ENCODE measurements at places on chromosomes 5 and 9.

GRCh38 chr5:73242735-73243134, 69.7 kb downstream of the TMEM174 start:
- DNase-seq, result no peak

- DNase-seq, result no peak
Observed at GRCh38 chr9:136791516-136792276, 552 bp downstream of the TMEM141 start.

- DNase-seq, result no peak
Observed at GRCh38 chr5:126208691-126209090, 214.5 kb upstream of the GRAMD2B start.

DNA sequence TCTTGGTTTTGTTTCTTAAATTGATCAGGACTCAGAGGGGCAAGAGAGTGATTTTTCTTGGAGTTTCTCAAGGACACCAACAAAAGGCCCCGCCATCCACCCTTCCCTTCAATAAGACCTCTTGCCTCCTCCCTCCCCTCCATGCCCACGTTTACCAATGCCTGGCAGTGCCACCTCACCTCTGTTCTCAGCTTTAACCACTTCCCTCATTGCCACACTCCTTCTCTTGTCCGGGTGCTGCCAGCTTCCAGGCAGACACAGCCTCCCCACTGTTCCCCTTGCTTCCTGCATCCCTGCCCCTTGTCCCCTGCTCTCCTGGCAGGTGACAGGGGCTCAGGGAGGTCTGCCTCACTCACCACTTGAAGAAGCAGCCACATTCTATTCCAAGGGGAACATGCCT, 90.8 kb downstream of the LHX2 start:
- no peak for DNase-seq

DNA sequence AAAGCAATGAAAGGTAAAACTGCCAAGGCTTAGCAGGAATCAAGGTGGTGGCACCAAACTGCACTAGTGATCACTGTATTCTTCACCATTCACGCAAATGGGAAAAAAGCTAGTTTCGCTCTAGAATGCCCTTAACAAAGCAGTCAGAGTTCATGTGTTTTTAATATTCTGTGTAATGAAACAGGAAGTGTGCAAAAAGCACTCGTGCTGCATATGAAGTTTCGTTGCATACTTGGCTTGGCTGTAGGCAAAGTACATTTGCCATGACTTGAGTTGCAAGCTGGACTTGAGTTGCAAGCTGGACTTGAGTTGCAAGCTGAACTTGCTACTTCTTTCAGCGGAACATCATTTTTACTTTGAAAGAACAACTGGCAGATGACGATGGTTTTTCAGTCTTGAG, 55.4 kb downstream of the FOXI1 start:
- DNase-seq, result no peak

DNA sequence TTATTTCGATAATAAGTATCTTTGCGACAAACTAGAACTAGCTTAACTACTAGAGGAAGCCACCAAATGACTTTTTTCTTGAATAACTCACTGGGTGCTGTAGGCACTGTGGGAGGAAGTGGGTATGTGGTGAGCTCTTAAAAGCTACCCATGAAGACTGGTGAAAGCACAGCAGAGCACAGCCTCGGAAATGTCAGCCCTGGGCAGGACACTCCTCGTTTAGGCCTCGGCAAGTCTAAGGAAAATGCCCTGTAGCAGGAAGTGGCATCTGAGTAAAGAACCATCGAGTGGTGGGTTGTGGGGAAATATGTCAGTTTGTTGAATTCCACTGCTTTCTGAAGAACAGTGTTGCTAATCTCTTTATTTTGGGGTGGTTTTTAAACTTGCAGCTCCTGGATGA, 44.0 kb upstream of the NCS1 start:
- DNase-seq, result no peak

GRCh38 chr5:157076558-157076957, 17.6 kb upstream of the HAVCR1 start:
- DNase-seq, result no peak

GRCh38 chr5:42267091-42267490, 156.1 kb upstream of the GHR start:
- DNase-seq, result no peak

- DNase-seq, result no peak
Observed at GRCh38 chr5:142096382-142096781, 12.2 kb upstream of the NDFIP1 start.

DNA sequence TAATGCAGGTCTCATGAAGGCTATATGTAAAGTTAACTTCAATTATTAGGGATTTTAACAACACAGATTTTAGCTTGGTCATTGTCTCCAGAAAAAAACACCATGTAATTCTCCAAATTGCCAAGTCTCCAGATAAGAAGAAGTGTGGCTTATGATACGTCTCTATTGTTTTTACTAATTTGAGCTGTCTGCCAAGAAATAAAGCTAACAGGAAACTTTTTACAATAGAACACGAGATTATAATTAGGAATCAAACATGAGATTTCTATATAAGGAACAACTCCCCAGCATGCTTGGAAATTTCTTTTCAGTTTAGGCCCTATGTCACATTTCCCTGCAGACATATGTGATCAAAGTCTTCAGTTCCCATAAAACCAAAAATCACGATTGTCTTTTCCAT, 142.7 kb downstream of the MCTP1 start:
- no peak for DNase-seq

DNA sequence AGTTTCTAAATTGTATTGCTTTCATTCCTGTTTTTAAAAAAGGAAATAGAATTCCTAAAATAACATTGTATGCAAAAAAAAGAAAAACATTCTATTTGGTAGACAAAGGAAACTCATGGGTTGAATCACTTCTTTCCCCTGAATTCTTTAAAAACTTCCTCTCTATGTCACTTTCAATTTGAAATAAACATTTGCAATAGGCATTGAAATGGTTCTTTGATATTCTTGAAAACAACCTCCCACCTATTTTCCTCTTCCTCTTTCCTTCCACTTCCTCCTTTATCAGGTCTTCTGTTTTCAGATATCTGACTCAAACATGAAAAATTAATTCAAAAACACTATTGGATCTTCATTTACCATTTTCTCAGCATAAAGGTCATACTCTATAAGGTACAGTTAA, 442.0 kb upstream of the MEF2C start:
- no peak for DNase-seq

DNA sequence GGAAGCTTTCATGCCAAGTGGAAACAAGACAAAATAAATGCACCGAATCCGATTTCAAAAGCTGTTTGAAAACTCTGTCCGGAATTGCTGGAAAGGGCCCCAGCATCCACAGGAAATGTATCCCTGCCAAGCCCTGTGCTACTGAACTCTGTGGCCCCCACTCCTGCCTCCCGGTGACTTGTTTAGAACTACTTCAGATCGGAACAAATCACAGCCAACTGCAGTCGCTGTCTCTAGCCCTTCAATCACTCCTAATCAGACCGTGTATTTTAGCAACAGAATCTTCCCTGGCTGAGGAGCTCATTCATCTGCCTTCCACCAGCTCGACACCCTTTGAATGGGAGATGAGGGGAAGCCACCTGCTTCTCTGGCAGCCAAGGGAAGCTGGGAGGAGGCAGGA, 94.1 kb downstream of the KCNIP1 start:
- no peak for DNase-seq

- DNase-seq, result no peak
Observed at GRCh38 chr5:135348918-135349317, 50.1 kb downstream of the MACROH2A1 start.

GRCh38 chr9:14399756-14400657, 86.1 kb upstream of the NFIB start:
- DNase-seq, result no peak

DNA sequence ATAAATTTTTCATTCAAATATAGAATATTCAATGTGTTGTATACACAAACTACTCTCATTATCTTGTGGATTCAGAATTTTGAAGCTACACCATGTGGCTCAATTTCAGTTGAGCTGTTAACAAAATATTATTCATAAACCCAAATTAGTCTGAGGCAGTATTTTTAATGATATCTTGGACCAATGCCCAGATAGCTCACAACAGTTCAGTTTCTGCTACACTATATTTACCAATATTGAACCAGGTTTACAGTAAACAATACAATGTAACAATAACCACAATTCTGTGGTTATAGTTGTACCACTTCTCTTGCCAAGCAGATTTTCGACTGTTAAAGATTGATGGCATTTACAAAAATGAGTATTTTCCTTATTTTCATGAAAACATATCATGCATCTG, 99.9 kb downstream of the SSBP2 start:
- DNase-seq, result no peak

DNA sequence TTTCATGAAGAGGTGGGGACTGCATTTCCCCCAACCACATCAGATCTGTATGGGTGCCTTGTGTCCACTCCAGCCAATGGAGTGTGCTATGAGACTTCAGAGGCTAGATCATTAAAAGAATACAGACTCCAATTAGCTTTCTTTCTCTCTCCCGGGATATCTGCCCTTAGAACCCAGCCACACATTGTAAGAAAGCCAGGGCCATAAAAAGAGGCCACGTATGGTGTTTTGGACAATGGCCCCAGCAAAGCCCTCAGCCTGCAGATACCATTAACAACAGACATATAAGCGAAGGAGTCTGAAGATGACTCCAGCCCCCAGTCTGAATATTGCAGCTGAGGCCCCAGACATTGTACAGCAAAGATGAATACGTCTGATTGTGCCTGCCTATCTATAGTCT, 21.5 kb downstream of the IL6ST start:
- DNase-seq, result no peak

GRCh38 chr5:168773226-168773625, 194.1 kb upstream of the PANK3 start:
- no peak for DNase-seq

- no peak for DNase-seq
Observed at GRCh38 chr9:115391168-115391825, 273.3 kb upstream of the TNC start.

GRCh38 chr9:81535542-81536241, 153.7 kb downstream of the TLE1 start:
- DNase-seq, result no peak

- DNase-seq, result no peak
Observed at GRCh38 chr5:139315056-139315615, 21.6 kb downstream of the MATR3 start.

GRCh38 chr9:114643001-114643400, 14.6 kb downstream of the TEX53 start:
- no peak for DNase-seq

DNA sequence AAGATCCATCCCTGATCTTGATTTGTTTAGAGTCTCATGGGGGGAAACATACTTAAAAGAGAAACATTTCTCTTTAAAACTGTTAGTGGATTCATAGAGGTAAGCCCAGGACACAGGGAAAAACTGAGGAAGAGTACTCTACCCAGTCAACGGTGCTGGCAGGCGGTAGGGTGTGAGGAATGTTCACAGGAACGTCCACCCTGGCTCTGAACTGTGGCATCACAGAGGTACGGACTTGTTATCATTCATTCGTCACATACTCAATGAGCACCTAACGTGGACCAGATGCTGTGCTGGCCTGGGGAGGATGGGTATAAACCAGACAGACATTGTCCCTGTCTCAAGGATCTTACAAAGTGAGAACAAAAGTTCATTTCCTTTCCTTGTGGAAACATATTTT, 18.8 kb upstream of the PPARGC1B start:
- DNase-seq, result no peak
